ENCODE measurements at places on chromosomes 2 and 18.

DNA sequence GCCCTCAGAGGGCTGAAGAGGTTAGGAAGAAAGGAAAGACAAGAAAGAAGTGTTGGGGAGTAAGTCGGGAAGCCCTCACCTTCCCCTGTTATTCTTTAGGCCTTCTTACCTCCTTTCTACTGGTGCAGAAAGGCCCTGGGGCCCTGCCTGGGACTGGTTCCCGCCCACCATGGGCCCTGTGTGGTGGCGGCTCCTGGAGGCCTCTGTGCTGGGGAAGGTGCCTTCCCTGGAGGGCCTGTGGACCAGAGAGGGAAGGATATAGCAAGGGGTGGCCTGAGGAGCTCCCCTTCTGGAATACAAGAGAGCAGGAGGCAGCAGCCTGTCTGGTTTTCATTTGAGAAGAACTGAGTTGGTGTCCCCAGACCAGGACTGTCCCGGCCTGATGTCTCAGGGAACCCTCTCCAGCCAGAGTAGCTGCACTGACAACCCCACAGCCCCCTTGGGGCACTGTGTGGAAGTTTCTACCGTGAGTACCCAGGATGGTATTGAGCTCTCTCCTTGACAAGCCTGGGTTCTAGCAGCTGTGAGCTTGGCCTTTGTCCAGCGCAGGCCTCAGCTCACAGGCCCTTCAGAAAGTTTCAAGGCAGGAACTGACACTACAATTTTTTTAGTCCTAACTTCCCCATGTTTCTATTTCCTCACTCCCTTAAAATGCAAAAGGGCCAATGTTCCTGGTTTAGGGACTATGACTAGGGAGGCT lies 47.1 kb downstream of the EFR3B start:
- no peak for DNase-seq

- no peak for DNase-seq
These were observed 102.4 kb downstream of the VAPA start for GRCh38 chr18:10015941-10016819.

- DNase-seq: peak; percentile 78
These were observed at the start of gene DGKD for GRCh38 chr2:233353769-233354499. Gene DGKD, plus strand, starts transcription at chr2:233354494. Its CDS starts 25 bp downstream, at chr2:233354519.

GRCh38 chr2:150477347-150477746 lies 10.1 kb downstream of the RND3 start:
- DNase-seq: no peak

GRCh38 chr2:122764014-122764413 lies 1008.6 kb downstream of the TSN start:
- no peak for DNase-seq

DNA sequence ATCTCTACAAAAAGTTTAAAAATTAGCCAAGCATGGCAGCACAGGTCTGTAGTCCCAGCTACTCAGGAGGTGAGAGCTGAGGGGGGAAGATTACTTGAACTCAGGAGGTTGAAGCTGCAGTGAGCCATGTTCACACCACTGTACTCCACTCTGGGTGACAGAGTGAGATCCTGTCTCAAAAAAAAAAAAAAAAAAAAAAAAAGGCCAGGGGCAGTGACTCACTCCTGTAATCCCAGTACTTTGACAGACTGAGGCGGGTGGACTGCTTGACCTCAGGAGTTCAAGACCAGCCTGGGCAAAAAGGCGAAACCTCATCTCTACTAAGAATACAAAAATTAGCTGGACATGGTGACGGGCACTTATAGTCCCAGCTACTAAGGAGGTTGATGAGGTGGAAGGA lies 37.0 kb downstream of the PUM2 start:
- no peak for DNase-seq

DNA sequence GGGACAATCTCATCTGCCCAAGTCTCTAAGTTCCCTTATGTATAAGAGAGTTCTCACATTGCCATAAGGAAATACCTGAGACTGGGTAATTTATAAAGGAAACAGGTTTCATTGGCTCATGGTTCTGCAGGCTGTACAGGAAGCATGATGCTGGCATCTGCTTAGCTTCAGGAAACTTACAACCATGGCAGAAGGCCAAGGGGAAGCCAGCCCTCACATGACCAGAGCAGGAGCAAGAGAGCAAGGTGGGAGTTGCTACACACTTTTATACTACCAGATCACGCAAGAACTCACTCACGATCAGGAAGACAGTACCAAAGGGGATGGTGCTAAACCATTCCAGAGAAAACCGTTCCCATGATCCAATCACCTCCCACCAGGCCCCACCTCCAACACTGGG lies 73.9 kb downstream of the PRKRA start:
- no peak for DNase-seq

DNA sequence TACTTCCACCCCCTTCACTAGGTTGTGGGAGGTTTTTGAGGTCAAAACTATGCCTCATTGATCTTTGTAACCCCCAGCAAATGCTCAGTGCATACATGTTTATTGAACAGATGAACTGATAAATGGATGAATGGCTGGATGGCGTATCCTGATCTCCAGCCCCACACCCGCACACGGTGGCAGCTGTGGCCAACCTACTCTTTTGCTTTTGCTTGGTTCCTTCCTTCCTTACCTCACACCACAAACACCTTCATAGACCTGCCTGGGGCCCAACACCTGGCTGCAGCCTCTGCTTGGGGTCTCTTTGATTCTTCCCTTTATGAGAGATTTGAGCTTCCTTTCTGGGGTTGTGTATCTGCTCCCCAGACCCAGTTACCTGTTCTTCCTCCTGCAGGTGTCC lies 25.9 kb downstream of the SPP2 start:
- no peak for DNase-seq

GRCh38 chr2:34604164-34604563 lies 1005.1 kb upstream of the FAM98A start:
- no peak for DNase-seq

- DNase-seq: no peak
These were observed 155.9 kb downstream of the ESCO1 start for GRCh38 chr18:21444465-21445212.

- no peak for DNase-seq
These were observed 413.8 kb downstream of the RAD51AP2 start for GRCh38 chr2:17104454-17104853.

DNA sequence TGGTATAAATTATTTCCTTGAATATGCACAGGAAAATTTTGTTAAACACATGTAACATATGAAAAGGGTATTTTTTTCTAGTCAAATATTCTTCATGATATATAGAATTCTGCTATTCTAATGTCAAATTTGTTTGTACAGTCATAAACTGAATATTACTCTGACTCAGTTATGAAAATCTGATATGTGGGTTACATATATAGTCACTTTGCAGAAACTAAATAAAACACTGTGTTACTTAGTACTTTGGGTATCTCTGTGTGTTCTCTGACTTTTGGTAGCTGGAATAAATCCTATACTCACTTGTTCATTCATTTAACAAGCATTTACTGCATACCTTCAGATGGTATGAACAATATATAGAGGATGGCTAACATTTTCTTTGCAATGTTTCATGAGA lies 159.4 kb downstream of the TTC27 start:
- DNase-seq: no peak
